ENCODE measurements at places on chromosomes 13 and 19.
A peak's percentile ranks its signal among the peaks of the same experiment; 100 is the strongest.

DNA sequence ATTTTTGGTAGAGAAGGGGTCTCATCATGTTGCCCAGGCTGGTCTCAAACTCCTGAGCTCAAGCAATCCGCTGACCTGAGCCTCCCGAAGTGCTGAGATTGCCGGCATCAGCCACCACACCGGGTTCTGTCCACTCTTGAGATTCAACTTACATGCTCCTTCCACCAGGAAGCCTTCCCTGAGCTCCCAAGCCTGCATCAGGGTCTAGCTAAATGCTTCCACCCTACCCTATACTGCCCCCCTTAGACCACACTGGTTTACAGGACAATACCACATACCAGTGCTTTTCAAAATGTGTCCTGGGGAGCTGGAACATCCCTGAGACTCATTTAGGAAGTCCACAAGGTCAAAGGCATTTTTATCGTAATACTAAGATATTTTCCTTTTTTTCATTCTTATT lies 15.1 kb upstream of the CACNG8 start:
- peak; percentile 21 for DNase-seq

DNA sequence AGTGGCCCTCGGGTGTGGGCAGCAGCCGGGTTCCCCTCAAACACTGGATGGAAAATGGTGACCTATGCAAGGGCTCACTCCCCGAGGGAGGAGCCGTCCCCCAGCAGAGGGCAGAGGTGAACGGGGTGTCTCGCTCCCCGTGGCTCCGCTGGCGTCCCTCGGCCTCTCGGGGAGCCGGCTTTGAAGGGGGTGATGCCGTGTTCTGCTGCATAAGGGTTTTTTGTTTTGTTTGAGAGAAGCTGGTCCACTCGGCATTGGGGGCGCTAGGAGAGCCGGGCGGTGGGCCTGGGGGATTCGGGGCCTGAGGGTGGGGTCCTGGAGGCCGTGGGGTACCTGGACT lies 4.0 kb downstream of the EFNA2 start:
- DNase-seq, result no peak

DNA sequence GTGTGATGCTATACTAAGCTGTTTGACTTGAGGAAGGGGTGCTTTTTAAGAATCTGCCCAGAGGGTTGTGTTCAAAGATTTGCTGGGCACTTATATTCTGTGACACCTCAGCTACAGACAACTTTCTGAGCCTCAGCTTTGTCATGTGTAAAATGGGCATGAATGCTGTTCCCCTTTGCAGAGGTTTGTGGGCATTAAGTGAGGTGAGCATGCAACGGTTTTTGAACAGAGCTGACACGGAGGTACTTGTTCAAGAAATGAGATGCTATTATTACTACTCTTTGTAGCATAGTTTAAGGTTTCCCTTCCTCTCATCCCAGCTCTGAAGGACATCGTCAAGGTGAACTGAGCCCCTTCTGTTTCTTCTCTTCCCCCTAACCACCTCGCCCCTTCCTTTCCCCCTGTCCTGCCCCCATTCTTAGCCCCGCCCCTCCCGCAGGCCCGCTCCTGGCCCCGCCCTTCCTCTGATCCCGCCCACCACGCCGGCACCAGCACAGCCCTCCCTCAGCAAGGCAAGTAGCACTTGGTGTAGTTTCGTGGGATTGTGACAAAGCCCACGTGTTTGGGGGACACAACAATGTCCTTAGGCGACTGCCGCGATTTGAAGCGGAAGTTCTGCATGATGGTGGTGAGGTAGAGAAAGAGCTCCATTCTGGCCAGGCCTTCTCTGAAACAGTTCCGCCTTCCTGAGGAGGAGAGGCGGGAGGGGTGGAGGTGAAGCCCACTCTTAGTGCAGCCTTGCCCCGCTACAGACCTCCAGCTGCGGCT lies 26.1 kb upstream of the CYP2A7 start:
- no peak for DNase-seq

- DNase-seq, result no peak
Observed at GRCh38 chr19:41407271-41407670, 9.7 kb downstream of the BCKDHA start.

DNA sequence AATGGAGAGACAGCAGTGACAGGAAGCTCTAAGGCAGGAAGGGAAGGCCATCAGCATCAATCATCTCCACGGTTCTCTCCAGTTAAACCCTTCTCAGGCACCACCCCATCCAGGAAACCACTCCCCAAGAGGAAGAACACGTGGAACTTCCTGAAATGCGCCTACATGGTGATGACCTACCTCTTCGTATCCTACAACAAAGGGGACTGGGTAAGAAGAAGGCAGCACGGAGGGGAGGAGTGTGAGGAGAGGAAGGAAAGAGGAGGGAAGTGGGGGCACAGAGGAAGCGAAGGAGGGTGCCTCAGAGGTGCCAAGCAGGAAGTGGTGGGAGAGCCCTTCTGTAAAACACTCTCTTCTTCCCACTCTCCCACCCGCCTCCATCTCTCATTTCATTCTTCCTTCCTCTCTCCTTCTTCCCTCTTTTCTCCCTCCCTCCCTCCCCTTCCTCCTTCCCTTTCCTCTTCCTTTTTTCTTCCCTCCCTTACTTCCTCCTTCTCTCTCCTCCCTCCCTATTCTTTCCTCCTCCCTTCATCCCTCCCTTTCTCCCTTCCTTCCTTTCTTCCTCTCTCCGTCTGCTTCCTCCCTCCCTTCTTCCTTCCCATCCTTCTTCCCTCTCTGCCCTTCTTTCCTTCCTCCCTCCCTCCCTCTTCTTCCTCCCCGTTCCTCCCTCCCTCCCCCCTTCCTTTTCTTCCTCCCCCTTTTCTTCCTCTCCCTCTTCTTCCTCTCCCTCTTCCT lies 12.6 kb downstream of the ZSCAN5A start:
- no peak for DNase-seq

GRCh38 chr13:45786293-45786920 lies 65.1 kb downstream of the SIAH3 start:
- DNase-seq, result no peak

DNA sequence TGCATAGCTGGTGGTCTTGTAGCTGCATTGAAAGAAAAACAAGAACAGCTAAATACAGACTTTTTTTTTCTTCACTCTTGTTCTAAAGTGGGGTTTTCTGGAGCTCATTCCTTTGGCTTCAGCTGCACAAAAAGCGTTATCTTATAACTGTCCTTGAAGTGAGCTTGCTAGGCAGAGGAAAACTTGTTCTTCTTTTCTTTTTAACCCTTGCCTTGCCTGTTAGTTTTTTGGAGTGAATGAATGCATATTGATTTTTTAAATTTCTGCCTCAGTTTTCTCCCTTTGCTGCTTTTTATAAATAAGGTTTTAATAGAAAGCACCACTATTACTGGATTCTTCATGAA lies 1.5 kb downstream of the ZNF765 start:
- DNase-seq, result no peak

- peak; percentile 89 for DNase-seq
Observed at GRCh38 chr19:17766543-17767131, 15.4 kb downstream of the FCHO1 start.

DNA sequence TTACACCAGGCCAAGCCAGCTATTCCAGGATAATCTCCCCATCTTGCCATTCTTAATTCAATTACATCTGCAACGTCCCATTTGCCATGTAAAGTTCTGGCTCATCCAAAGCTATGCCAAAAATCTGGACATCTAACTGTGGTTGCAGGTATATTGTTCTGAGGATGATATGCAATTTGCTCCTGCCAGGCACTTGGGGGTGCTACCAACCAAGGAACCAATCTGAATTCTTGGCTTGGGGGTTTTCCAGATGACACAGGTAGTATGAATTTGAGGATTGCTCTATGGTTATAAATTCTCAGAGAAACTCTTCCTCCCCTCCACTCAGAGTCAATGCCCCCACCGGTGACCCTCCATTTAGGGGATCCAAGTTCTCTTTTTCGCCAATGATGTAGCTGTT lies 33.0 kb downstream of the CRYL1 start:
- peak; percentile 46 for DNase-seq

- DNase-seq, result no peak
Observed at GRCh38 chr19:18697680-18698079, 14.2 kb downstream of the CRTC1 start.

GRCh38 chr19:13189600-13189999 lies 39.4 kb downstream of the IER2 start:
- peak; percentile 40 for DNase-seq

DNA sequence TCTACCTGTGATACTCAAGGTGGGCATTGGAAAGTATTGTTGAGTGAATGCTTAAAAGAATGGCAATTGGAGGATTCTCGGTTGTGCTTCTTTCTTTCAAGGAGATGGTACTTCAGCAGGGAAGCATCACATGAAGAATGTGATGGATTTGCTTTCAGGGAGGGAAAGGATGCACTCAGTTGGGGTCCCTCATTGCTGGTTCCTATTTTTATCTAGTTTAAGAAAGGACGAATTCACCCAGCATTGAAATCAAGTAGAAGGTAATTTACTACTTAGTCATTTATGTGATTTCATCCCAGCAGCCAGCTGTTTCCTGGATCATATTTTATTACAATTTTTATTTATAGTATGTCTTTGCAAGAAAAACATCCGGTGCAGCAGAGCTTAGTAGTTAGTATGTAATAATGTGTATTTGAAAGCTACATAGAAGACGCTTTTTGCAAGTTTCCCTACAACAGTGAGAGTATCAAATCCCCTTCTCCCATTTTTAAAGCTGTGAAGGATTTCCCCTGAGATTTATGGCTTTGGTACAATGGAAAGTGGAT lies 417.9 kb downstream of the GPC5 start:
- DNase-seq, result no peak

GRCh38 chr19:48417421-48417820 lies 24.0 kb downstream of the GRIN2D start:
- DNase-seq, result peak; percentile 29

DNA sequence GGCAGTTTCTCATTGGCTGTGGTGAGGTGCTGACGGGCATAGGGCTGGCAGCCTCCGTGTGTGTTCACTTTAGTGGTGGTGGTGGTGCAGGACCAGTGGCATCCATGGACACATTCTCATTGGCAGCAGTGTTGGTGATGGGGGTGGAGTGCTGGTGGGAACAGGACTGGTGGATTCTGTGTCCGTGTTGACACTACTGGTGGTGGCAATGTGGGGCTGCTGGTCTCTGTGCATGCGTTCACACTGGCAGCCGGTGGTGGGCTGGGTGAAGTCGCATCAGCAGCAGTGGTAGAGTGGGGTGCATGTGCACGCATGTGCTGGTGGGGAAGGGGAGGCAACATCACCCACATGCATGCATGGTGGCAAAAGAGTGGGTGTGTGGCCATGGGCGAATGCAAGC lies 1471.4 kb upstream of the PCDH20 start:
- no peak for DNase-seq

DNA sequence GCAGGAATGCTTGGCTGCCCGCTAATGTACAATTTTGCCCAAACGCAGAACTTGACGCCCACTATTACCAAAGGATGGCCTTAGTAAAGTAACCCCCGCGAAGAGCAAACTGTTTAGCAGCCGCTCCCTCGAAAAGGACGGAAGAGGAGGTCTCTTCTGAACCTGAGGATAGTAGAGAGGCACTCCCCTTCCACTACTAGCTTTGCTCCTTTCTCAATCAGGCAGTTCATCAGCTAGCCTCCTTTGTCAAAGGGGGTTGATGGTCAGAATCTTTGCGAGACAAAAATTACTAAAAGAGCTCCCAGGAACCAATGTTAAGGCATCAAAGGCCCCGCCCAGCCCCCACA lies 534 bp downstream of the CAB39L start:
- DNase-seq, result peak; percentile 40

GRCh38 chr19:39052243-39052746 lies 19.9 kb upstream of the FBXO27 start:
- peak; percentile 48 for DNase-seq

DNA sequence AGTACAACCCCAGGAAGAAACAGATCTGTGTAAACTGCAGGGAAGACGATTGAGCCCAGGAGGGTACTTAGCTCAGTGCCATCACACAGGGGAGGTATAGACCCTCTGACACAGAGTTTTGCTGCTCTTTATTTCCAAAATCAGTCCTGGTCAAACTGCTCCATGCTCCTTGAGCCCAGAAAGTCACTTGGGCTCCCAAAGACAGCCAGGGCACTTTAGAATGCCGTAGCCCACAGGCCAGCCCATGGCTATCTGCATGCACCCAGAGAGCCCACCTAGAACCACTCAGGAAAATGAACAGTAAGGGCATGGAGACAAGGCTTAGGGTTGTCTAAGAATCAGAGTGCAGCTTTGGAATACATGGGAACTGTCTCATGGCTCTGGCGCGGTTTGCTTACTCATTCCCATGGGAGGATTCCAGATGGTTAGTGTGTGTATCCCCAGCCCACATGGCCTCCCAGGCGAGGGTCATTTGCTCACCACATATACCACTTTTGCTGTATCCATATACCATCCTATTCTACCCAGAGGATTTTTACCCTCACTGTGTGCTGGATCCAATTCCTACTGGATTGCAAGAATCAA lies 14.7 kb upstream of the PDCD5 start:
- no peak for DNase-seq

- no peak for DNase-seq
Observed at GRCh38 chr13:78934336-78934735, 275.4 kb upstream of the OBI1 start.

GRCh38 chr13:27379694-27380641 lies 44.5 kb upstream of the GTF3A start:
- DNase-seq, result peak; percentile 60

GRCh38 chr19:16175954-16176353 lies 2.6 kb upstream of the CIB3 start:
- DNase-seq, result no peak

GRCh38 chr13:93238711-93239110 lies 12.1 kb downstream of the GPC6 start:
- no peak for DNase-seq
